Osteocyte (in vitro differentiated cells): ENCODE measurements at places on chromosomes 3 and 15. TPM values are rescaled to one million over a fixed set of nuclear protein-coding genes. Genes with fewer than 3 reads are reported as not detected.

ASB14 gene
- not detected in 2 replicates for total RNA-seq

MYZAP gene
- total RNA-seq, result 1.4 and 1.5 TPM in 2 replicates

DNA sequence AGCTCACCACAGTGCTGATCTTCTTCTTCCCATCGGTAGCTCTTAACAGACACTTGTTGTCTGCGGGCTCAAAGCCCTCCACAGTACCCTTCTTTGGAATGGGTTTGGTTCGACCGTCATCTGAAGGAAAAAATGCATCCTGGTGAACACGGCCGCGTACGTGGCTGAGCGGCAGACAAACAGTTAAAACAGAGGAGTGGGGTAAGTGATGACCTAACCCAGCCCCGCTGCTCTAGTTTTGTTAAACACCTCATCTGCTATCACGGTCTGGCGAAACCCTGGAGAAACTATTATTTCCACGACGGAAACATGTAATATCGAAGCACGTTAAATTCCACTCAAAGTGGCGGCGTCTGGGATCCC is 725 bp downstream of the SRP14 start:
- no peak for DNase-seq

EPHB3 gene
- total RNA-seq, result 10.6 and 11.4 TPM in 2 replicates

DNA sequence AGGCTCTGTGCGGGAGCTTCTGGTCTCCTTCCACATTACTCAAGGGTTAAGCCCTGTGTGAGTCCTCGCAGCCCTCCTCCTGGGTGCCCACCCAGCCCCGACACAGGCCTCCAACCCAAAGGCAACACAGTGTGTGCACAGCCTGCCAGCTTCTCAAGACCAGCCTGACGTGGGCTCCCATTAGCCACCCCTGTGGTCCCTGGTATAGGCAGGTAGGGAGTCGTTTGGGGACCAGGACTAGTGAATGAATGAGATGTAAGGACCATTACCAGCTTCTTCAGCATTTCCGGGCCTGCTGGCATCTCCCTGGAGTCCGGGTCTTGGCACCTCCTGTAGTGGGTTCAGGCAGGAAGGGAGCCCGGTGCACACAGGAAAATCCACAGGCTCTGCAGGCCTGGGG is 20.2 kb upstream of the PLXNA1 start:
- DNase-seq, result no peak

DNA sequence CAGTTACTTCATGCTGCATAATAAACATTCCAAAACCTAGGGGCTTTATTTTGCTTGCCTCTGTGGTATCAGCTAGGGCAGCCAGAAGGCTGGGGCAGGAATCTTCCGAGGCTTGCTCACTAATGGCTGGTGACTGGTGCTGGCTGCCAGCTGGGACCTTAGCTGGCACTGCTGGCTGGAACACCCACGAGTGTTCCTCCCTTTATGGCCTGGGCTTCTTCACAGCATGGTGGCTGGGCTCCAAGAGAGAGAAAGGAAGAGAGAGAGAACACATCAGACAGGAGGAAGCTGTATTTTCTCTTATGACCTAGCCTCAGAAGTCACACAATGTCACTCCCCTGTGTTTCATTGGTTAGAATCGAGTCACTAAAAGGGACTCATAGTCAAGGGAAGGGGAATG is 23.9 kb upstream of the CDCP1 start:
- no peak for DNase-seq

ROBO2 gene
- total RNA-seq, result 18.4 and 19.0 TPM in 2 replicates

A4GNT gene
- total RNA-seq, result not detected in 2 replicates

TMEM207 gene
- not detected in 2 replicates for total RNA-seq

GRCh38 chr15:44804298-44805046 is 68.1 kb downstream of the TRIM69 start:
- no peak for DNase-seq

GRAMD2A gene
- 0.47 TPM in 1 of 2 replicates, not detected in the other for total RNA-seq

- DNase-seq, result no peak
These were observed 459.7 kb upstream of the ZNF717 start for GRCh38 chr3:76245073-76245472.

GRCh38 chr3:55107187-55107586 is 179.3 kb upstream of the LRTM1 start:
- no peak for DNase-seq

- no peak for DNase-seq
These were observed 18.9 kb downstream of the PIF1 start for GRCh38 chr15:64806509-64806908.

DNA sequence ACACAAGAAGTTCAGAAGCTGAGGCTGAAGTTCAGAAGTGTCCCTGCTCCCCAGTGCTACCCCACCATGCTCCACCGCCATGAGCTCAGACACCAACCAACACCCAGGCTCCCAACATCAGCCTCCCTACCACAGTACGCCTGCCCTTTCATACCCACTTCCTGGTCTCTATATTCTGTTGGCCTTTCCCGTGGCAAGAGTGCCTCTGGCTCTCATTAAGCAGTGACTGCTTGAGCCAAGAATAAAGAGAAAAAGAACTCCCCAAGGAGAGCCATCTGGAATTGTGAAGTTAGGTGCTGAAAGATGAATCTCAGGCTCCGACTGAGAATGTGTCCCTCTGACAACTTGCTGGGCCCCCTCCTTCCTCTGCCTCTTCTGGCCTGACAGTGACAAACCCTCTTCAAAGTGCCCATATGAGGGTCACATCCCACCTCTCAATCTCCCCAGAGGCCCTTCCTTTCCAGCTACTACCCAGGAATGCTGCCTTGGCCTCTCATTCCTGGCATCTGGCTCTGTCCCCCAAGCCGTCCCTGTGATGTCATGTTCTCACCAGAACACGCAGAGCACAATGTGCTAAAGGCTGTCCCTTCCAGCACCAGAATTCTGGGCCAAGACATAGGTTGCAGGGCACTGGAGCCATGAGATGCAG is 306.8 kb downstream of the NTRK3 start:
- DNase-seq, result no peak

DNA sequence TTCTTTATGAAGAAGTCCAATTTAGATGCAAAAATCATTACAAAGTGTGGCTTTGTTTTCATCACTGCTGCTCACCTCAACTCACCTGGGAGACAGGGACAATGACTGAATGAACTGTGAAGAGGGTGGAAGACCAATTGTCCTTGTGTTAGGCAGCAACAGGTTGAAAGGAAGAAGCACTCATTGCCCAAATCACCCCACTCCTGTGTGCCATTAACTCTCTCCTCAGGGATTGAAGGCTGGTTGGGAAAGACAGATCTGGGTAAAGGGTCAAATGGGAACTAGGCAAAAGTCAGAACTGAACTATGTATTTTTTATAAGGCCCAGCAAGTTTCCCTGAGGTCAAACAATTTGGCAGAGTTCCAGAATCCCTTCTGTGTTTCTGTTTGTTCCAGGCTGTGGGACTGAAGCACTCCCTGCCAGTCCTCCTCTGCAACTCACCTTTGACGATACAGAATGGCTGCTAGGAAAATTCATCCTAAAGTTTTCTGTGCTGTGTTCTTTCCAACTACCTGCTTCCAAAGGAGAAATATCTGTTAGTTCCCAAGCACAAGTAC is 68.6 kb upstream of the CCDC39 start:
- DNase-seq, result no peak

SUCNR1 gene
- total RNA-seq, result not detected in 2 replicates

DNA sequence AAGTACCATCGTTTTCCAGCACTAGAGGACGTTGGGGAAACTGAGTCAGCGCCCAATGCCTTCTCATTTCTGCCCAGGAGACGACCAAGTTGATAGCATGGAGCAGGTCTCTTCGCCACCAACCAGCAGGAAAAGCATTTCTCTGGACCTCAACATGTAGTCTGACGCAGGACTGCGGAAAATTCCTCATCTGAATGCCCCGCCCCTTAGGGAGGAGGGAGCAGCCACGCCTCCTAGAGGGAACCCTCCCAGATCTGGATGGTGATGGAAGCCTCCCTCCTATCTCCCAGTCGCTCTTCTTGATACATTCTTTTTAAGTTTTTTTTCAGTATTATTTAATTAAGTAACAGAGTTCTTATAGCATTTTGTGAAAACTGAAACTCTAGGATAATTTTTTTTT is 17.4 kb upstream of the MINDY4B start:
- no peak for DNase-seq
